Forelimb muscle (tissue), 1 donor: ENCODE measurements at places on chromosomes 1 and 21. TPM values are rescaled to one million over a fixed set of nuclear protein-coding genes. Genes with fewer than 3 reads are reported as not detected.

DNA sequence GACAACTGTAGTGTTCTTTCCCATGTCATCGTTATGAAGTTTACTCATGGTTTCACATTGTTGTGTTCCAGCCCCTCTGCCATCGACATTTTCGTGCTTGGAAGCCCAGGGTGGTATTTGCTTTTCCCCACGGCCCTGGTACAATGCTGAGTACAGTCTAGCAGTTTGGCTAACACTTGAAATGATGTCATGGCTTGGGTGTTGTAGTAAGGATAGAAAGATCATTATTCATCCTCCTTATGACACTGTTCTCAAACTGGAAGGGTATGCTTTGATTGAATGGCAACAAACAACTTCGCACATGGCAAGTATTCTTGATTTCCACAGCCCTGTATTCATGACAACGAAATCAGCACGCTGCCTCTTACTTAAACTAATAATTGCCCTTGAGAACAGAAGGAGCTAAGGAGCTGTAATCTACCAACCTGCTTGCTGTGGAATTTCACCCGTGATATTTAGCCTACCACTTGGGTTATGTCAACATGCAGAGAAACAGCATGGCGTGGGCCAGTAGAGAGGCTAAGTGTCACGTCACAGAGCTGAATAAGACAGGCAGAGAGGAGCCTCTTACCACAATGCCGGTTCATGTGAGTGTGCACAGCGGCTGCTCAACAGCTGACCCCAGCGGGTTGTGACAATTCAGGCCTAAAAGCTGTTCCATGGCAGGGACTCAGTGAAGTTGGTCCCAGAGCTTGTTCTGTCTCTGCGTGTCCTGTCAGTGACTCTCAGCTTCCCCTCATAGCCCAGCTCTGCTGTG, 73.9 kb downstream of the KCNJ6 start:
- DNase-seq = no peak

GRCh38 chr1:106523497-106523896, 533.0 kb upstream of the PRMT6 start:
- no peak for DNase-seq

Gene C1orf115
- 12.3 TPM for polyA plus RNA-seq

DNA sequence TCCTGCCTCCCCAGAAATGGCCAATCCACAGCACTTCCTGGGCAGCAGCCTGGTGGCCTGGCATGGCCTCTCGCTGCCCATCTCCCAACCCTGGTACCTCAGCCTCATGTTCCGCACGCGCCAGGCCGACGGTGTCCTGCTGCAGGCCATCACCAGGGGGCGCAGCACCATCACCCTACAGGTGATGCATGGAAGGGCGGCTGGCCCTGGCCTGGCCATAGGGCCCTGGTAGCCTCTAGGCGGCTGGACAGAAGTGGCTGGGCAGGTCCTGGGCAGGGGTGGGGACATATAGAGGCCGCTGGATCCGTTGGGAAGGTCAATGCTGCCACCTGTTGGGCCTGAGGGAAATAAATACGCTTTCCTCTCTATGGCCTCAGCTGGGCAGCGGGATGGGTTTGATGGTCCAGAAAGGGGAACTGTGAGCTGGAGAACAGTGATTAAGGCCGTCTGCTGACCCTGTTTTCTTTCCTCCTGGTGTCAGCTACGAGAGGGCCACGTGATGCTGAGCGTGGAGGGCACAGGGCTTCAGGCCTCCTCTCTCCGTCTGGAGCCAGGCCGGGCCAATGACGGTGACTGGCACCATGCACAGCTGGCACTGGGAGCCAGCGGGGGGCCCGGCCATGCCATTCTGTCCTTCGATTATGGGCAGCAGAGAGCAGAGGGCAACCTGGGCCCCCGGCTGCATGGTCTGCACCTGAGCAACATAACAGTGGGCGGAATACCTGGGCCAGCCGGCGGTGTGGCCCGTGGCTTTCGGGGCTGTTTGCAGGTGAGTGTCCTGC, 14.4 kb downstream of the CELSR2 start:
- no peak for DNase-seq

DNA sequence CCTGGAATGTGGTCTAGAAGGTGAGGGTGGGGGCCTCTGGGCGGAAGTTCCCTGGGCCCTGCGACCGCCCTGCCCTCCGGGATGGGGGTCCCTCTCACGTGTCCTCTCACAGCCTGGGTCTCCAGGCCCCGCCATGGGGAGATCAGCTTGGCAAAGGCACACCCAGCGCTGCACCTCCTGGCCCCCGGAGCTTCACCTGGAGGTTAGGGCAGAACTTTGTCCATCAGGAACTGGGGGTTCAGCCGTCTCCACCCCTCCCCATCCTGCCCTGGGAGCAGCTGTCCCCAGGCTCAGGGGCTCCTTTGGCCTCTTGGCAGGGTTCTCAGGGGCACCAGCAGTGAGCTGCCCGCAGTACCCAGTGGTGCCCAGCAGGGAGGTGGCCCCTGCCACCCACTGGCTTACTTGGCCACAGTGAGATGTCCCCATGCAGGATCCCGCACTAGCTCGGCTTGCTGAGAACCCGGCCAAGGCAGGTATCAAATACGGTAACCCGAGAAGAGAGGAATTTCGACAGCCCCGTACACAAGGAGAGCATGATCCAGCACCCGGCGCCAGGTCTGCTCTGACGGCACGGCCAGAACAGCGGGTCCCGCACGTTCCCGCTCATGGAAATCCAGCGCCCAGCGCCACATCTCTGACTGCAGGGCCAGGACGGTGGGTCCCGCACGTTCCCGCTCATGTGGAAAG, 36.7 kb downstream of the RRP1 start:
- DNase-seq = no peak

DNA sequence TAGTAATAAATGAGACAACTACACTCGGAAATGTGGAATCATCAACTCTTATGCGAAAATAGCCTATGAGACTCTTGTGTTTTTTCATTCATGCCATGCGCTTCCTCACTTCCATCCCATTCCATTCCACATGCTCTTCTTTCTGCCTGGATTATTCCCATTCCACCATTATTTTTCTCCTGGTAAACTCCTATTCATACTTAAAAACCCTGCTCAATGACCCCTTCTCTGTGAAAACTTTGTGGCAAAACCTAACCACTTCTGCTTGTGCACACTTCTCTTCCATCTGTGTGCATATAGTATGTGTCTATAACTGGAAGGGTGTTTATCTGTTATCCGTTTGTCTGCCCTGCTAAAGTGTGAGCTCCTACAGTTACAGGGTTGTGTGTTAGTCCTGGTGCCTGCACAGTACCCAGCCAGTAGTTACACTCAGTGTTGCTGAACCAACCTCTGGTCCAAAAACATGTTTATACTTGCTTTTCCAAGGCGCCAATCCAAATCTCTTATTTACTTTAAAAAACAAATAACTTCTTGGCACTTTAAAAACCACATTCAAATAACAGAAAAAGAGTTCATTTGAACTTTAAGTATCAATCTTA, 10.7 kb downstream of the EPHX1 start:
- no peak for DNase-seq

DNA sequence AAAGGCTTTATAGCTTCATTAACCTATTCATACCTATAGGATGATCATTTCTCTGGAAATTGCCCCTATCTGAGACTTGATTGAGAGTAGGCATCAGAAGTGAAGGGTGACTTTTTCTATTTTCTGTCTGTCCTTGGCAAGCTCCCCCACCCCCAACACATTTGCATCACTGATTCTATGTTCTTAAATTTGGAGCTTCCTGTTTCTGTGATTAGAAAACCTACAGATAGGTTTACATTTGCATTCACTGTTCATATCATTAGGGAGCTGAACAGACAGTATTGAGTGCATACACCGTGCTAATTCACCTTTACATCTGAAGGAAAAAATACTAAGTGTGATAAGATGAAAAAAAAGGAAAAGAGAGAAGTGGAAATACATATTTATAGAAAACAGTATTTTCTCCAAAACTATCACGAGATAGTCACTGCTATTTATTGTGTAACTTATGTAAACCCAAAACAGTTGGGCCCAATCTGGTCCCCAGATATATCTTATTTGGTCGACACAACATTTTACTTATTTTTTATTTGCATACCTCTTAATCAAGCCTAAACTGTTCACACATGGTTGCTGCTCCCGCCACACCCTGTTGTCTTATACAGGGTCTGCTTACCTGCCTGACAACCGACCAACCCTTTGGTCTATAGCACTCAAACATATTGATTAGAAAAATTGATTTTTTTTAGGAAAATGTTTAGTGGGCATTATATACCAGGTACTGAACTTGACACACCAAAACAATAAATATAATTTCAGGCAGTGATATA, 218.8 kb downstream of the NTNG1 start:
- no peak for DNase-seq

GRCh38 chr21:34552360-34553098, 40.5 kb upstream of the KCNE1 start:
- no peak for DNase-seq

Gene NCDN
- polyA plus RNA-seq = 15.9 TPM

Gene GNG12
- 34.5 TPM for polyA plus RNA-seq

Gene C8B
- polyA plus RNA-seq = not detected

- no peak for DNase-seq
Measured at GRCh38 chr1:108612496-108612895, 48.4 kb downstream of the HENMT1 start.

DNA sequence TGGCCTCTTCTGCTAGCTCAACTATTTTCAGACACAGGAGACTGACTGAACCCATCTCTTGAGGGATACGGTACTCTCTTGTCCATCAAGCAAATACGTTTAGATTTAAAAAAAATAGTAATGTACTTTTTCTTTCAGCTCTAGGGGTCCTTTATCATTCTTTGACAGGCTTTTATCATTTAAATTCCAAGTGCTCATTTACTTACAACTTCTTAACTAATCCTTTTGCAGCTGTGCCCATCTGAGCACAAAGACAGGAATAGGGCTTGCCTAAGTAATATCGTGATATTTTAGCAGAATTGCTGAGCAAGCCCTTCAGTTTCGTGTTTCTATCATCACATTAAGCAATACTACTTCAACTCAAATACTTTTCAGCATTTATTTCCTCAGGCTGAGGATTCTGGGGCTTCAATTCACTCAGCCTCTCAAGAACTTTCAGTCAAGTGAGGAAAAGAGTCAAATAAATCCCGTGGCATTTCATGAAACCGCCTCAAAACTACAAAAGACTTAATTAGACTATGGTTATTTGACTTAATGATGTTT, 317.6 kb downstream of the BACH1 start:
- DNase-seq = no peak

Gene PFDN2
- 68.4 TPM for polyA plus RNA-seq

GRCh38 chr1:23638188-23638619, 53.4 kb upstream of the RPL11 start:
- DNase-seq = no peak

Gene RORC
- polyA plus RNA-seq = 10.8 TPM

GRCh38 chr1:201299968-201300367, 16.7 kb downstream of the PKP1 start:
- no peak for DNase-seq
